Suprapubic skin (tissue), 4 donors: ENCODE measurements at places on chromosomes 1 and 21. TPM values are rescaled to one million over a fixed set of nuclear protein-coding genes. Genes with fewer than 3 reads are reported as not detected.

The OR10J1 gene
- not detected for total RNA-seq

The ADCY10 gene
- total RNA-seq: not detected

The RGSL1 gene
- total RNA-seq: not detected

The BLACAT1 gene
- total RNA-seq: not detected

The LAX1 gene
- 0.25 TPM for total RNA-seq

The RIIAD1 gene
- total RNA-seq: not detected

The E2F2 gene
- total RNA-seq: 12.9 TPM

The GPR52 gene
- total RNA-seq: 1.6 TPM

The PTTG1IP gene
- 114 TPM for total RNA-seq

The KLHDC9 gene
- total RNA-seq: 1.4 TPM

The CHODL gene
- 1.5 TPM for total RNA-seq

The FAM72B gene
- 1.1 TPM for total RNA-seq

The UQCRHL gene
- total RNA-seq: 3.2 TPM

The CD247 gene
- not detected for total RNA-seq

The MTARC1 gene
- total RNA-seq: 8.7 TPM

The TFF3 gene
- total RNA-seq: 8.0 TPM

The SLC9A1 gene
- total RNA-seq: 26.7 TPM

The L1TD1 gene
- total RNA-seq: not detected

The ZNF593OS gene
- not detected for total RNA-seq

The COL6A2 gene
- 88.9 TPM for total RNA-seq

The PADI2 gene
- 21.4 TPM for total RNA-seq

The SIM2 gene
- 1.2 TPM for total RNA-seq

The RPS27 gene
- total RNA-seq: 3,002 TPM

The PAQR6 gene
- total RNA-seq: 5.8 TPM

The GUCA2A gene
- not detected for total RNA-seq

The CDK11B gene
- total RNA-seq: 28.6 TPM

The APP gene
- total RNA-seq: 325 TPM

The RNU1-2 gene
- total RNA-seq: under 0.01 TPM

The ATP6V1G3 gene
- total RNA-seq: not detected

The SPRR1B gene
- 232 TPM for total RNA-seq

The TRIM62 gene
- 25.8 TPM for total RNA-seq

The PEAR1 gene
- total RNA-seq: 4.7 TPM

The RNU11 gene
- total RNA-seq: not detected

The FRRS1 gene
- 29.9 TPM for total RNA-seq

The CDC20 gene
- total RNA-seq: 5.8 TPM

The SPRR4 gene
- 116 TPM for total RNA-seq

The DUSP10 gene
- total RNA-seq: 18.6 TPM

The FMO4 gene
- 2.2 TPM for total RNA-seq

The OR2T35 gene
- total RNA-seq: not detected

The KRTAP11-1 gene
- total RNA-seq: 36.0 TPM

The RIPPLY3 gene
- total RNA-seq: not detected

The ADGRB2 gene
- total RNA-seq: 1.4 TPM

The ACTL8 gene
- not detected for total RNA-seq

The CCDC17 gene
- total RNA-seq: 3.4 TPM

The CALML6 gene
- total RNA-seq: 3.3 TPM

The TNNI3K gene
- total RNA-seq: not detected

The PHLDA3 gene
- 61.1 TPM for total RNA-seq

The AMY2A gene
- total RNA-seq: not detected

The C1orf87 gene
- total RNA-seq: not detected

The SLC50A1 gene
- 30.0 TPM for total RNA-seq

The TFF2 gene
- total RNA-seq: not detected

The C1orf232 gene
- total RNA-seq: not detected

The IBA57 gene
- 9.6 TPM for total RNA-seq
